ENCODE measurements at places on chromosomes 1 and 21.

DNA sequence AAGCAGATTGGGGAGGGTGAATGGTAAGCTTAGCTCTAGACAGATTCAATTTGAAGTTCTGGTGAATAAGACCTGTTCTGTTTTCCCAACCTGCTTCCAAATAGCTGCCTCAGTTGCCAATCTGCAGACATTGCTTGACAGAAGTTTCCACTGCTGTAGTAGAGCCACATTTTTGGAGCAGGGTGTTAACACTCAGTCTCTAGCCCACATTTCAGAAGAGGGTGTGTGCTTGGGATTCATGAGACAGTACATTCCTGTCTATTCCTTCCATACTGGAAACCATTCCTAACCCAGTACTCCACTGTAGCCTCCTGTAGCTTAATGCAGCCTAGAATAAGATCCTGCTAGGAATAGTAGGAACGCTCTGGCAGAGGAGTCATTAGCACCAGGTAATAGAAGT, 450.5 kb downstream of the NUF2 start:
- DNase-seq = no peak

GRCh38 chr1:46113948-46114347, 18.5 kb downstream of the PIK3R3 start:
- DNase-seq = no peak

DNA sequence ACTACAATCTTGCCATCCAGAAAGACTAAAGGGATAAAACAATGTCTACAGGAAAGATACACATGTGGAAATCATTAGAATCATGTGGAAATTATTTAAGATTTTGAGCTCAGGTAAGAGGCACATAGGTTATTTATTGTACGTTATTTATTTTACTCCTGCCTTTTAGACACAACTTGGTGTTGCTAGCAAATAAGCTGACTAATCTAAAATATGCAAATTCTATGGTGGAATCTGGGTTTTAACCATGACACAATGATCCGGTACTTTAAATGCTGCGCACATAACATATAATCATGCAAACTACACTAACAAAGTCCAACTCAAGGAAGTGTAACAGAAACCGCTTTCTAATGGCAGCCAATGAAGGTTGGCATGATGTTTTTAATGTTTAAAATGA, 112.5 kb downstream of the IFI44 start:
- DNase-seq = no peak

- no peak for DNase-seq
These were observed 45.6 kb downstream of the DDX20 start for GRCh38 chr1:111801071-111801850.

DNA sequence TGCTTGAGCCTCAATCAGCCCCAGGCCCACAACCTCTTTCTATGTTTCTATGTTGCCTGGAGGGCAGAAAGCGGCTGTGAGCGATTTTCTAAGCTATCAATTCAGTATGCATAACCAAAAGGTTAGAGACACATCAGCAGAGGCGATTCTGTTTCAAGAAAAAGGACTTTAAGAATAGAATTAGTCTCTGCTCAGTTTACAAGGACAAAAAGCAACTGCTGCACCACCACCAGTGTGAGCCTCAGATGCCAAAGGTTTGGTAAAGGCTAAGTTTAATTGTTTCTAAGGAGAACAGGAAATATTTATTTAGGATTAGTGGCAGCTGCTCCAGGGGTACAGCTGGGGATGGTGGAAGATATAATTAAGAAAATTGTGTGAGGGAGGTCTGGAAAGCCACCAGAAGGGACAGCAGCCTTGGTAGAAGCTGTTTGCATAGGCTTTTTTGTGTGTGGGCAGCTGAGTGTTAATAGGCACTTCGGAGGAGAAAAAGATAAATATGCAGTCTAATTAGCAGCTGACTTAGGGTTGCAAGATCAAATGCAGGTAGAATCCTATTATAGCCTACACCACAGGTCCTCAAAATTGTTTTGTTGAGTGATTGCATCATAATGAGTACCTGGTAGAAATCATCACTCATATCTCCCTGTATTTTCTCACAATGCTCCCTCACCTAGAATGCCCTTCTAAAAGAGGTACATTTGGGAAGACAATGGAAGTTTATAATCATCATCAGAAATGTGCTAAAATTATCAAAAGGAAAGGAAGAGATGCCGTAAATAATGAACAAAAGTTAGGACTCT, 35.8 kb downstream of the ZC3H11B start:
- DNase-seq = no peak

DNA sequence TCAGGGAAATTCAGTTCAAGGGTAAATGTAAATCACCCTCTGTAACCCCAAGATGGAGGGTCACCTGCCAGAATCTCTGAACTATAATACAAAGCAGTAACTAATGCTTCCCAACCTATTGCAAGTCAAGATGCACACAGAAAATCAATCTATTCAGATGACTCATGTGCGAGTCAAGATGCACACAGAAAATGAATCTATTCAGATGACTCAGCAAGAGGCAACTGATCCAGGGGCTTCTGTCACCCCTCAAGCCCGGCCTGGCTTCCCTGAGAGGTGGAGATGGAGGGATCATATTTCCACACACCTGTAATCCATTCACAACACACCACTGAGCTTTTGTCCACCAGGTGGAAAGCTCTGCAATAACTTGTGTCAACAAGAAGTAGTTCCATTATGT, 17.4 kb upstream of the HIVEP3 start:
- peak; percentile 43 for DNase-seq

- no peak for DNase-seq
These were observed 26.0 kb upstream of the PDXK start for GRCh38 chr21:43692949-43693348.

DNA sequence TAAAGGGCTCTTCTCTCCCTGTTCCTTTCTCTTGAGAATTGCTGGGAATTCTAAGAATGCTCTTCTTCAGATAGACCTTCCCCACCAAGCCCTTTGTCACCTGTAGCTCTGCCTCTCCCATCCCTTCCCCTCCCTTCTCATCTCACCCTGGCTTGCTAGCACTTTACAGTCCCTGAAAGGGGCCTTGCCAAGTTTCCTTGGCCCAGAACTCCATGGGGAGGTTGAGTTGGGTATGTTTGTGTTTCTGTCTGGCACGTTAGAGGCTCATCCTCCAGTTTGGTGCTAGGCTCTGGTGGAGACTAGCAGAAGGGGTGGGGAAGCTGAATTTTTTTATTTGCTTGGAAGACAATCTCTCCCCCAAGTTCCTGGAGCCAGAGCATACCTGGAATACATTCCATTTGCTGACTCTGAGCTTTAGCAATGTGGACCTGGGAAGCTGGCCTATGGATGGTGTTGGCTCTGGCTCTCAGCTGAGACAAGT, 4.9 kb downstream of the CGN start:
- no peak for DNase-seq

DNA sequence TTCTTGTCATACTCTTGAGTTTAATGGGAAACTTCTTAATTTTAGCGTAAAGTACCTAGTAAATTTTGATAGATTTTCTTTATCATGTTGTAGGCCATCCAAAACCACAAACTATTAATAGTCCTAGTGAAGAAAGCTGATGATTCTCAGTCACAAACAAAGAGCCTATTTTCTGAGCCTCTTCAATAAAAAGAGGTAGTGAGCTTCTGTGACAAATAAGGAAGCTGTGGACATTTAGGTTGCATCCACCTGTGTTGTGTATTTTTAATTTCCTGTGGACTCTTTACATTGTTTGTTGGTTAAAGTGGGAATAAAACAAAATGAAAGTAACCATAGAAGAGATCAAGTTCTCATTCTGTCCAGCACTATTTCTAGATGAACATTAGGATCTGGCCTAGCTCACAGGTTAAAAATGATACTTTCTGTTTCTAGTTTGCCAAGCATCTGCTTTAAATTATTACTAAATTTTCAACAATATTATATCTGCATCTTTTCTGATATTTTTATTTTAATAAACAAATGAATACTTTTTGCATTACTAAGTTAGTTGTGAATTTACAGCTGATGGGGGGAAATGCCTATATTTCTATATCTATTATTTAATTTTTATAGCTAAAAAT, 702.2 kb upstream of the ADGRL4 start:
- DNase-seq = no peak

GRCh38 chr1:88394958-88395357, 289.1 kb upstream of the PKN2 start:
- no peak for DNase-seq

DNA sequence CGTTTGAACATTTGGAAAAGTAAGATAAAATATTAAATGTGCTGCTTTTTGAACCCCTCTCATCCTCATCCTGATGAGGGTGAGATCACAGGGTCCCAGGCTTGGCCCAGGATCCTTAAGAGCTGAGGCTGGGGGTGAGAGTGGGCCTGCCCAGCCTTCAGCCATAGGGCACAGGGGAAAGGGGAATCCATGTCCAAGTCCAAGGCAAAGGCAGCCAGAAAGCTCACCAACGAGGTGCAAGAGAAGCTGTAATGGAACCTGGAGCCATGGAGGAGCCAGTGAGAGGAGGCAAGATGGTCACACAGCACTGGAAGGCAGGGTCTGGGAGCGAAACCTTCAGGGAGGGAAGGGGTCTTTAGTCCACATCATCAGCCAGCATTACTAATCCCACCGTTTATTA, 191.9 kb downstream of the RRAGC start:
- no peak for DNase-seq

GRCh38 chr1:203306089-203306964, 1.0 kb downstream of the BTG2 start:
- DNase-seq = peak; percentile 58

- no peak for DNase-seq
These were observed 7.9 kb downstream of the S100B start for GRCh38 chr21:46597031-46597430.

GRCh38 chr1:55575571-55576279, 360.6 kb upstream of the USP24 start:
- no peak for DNase-seq

DNA sequence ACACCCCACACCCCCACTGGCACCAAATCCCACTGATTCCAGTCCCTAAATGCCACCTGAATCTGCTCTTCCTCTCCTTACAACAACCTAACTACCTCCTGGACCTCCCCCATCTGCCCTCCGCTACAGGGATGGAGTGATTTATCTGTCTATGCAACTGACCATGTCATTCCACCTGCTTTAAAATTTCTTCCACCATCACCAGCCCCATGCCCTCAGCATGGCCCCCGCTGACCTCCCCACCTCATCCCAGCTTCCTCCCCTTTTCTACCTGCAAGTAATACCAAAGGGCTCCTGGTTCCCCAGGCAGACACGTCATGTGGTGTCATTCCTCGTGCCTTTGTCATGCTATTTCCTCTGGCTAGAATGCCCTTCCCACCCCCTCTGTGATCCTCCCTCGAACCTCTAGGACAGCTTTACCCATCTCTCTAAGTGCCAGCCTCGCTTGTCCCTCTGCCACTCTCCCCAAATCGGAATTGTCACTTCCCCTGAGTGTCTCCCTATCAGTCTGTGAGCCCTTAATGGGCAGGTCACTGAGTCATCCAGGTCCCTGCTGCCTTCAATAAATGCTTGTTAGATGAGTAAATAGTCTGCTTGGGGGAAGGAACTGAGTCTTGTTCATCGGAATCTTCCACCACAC, 3.7 kb downstream of the GJB4 start:
- no peak for DNase-seq

DNA sequence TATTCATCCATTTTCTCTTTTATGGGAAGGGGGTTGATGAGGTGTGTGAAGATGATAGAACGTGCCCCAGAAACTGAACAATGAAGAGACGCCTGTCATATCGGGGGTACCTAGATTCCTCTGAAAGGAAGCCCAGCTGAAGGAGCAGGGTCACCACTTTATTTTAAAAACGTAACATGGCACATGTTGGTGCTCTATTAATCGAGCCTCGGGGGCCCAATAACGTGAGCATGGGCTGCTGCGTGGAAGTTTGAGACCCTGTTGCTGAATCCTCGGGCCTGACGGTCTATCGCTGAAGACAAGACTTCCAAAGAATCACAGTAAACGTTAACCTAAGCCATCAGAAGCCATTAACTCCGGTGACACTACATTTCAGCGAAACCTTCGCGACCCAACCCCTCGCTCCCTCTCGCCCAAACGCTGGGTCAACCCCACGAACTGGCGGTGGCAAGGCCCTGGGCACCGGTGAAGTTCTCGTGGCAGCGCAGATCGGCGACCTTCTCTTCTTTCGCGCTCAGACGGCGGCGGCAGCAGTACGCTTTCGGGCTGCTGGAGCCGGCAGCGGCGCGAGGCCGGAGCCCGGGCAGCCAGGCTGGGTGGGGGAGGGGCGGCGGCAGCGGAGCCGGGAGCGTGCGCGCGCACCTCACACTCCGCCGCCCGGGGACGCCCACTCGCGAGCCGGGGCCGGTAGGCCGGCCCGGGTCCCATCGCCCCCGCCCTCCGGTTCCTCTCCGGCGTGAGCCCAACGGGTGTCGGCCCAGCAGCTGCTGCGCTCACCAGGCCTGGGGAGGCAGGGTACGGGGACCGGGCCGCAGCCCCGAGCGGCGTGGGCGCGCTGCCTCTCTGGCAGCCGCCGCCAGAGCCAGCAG, 838 bp upstream of the MAN1A2 start:
- peak; percentile 81 for DNase-seq

- peak; percentile 78 for DNase-seq
These were observed 302.7 kb downstream of the DUSP10 start for GRCh38 chr1:221439008-221439746.

DNA sequence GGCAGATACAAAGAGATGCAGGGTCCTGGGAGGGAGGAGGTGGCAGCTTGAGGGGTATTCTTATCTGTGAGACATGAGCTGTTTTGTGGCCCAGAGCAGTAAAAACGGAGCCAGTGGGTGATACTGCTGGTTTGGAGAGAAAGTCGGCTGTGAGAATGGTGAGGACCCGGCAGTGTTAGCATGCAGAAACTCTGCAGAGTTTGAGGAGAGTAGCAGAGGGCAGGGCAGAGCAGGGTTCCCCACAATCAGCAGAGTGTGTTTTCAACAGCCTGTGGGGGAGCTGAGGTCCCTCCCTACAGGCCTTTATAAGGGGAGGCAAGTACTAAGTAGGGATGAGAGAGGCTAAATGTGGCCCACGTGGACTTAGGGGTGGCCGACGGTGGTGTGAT, 423 bp downstream of the SLAMF8 start:
- DNase-seq = no peak

- peak; percentile 72 for DNase-seq
These were observed 6.3 kb upstream of the INAVA start for GRCh38 chr1:200888349-200888838.

DNA sequence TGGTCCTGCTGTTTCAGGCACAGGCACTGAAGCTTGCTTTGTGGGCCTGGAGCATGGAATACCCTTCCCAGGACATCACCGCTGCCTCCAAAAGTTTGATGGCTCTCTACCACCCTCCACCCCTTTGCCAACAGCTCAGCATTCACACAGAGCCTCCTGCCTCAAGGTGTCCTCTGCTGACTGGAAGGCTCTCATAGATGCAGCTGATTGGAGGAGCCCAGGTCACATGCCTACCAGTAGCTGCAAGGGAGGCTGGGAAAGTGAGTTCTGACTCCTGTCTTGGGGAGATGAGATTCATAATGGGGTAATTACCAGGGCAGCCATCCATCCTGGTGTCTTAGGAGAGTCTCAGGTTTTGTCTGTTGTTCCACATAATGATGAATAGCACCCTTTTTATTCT, 124.8 kb upstream of the GRIK3 start:
- DNase-seq = no peak

DNA sequence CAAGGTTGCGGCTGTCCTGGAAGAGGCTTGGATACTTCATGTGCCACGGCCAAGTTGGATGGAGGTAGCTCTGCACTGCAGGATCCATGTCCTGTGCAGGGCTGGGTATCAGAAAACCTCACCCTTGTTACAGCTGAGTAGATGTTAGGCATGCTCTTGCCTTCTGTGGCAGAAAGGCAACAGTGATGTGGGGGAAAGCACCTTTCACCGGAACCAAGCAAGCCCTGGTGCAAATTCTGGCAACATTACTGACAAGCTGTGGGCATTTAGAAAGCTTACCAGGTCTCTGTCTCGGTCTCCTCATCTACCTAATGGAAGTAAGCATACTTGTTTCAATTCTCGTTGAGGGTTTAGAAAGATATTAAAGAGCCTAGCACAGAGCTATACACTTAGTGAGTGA, 14.5 kb upstream of the CDCA8 start:
- no peak for DNase-seq
